ENCODE measurements at places on chromosomes 2 and 18. TPM values are rescaled to one million over a fixed set of nuclear protein-coding genes. Genes with fewer than 3 reads are reported as not detected.

Gene RAB6C
- polyA plus RNA-seq, result 0.91 TPM

Gene ANTXR1
- 86.8 TPM for polyA plus RNA-seq

Gene BUB1
- polyA plus RNA-seq, result 23.2 TPM

Gene IL1RN
- 2.6 TPM for polyA plus RNA-seq

Gene GRHL1
- 7.0 TPM for polyA plus RNA-seq

Gene CFAP53
- 4.6 TPM for polyA plus RNA-seq

Gene KLHL14
- 25.7 TPM for polyA plus RNA-seq

Gene TCF23
- polyA plus RNA-seq, result 0.69 TPM

All from left renal cortex interstitium (tissue), 4 donors.